AG08396 (cell line): ENCODE measurements at places on chromosomes 1 and 21.

- DNase-seq = no peak
Measured at GRCh38 chr1:78836726-78837125, 169.8 kb downstream of the ADGRL4 start.

- no peak for DNase-seq
Measured at GRCh38 chr1:58857680-58858673, 74.1 kb upstream of the JUN start.

GRCh38 chr1:105793536-105794146, 1262.8 kb upstream of the PRMT6 start:
- peak; percentile 7 for DNase-seq

- no peak for DNase-seq
Measured at GRCh38 chr1:67230539-67230938, 64.3 kb downstream of the IL23R start.

- no peak for DNase-seq
Measured at GRCh38 chr1:202958544-202959275, 598 bp upstream of the ADIPOR1 start.

- no peak for DNase-seq
Measured at GRCh38 chr1:22443332-22443731, 8.3 kb upstream of the ZBTB40 start.

DNA sequence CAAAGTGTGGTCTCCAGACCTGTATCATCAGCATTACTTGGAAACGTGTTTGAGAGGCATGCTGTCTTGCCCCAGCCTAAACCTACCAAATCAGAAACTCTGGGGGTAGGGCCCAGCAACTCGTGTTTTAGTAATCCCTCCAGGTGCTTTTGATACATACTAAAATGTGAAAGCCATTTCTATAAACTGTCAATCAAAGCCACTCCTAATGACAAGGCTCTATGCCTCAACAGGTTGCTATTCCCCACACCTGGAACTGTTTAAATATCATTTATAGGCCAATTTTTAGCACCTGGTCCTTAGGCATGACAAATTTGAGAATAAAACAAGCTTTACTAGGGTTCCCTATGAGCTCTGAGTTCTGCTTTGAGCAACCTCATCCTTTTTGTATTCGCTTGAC, 158.7 kb upstream of the NR5A2 start:
- DNase-seq = no peak

DNA sequence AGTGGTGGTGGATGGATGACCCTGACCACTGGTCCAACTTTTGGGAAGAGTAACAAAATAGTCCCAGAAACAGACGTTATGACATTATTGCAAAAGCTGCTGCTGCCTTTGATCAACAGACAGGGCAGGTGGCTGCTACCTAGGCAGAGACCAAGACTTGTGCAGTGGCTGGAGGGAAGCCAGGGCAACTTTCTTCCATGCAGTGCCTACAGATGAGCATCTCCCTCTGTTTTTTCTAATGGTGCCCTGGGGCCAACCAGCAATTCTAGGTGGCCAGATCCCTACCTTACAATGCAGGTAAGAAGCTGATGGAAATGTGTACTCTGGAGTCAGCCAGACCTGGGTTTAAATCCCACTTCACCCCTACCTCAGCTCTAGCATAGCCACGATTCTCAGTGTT, 283.1 kb upstream of the POU3F1 start:
- DNase-seq = no peak

DNA sequence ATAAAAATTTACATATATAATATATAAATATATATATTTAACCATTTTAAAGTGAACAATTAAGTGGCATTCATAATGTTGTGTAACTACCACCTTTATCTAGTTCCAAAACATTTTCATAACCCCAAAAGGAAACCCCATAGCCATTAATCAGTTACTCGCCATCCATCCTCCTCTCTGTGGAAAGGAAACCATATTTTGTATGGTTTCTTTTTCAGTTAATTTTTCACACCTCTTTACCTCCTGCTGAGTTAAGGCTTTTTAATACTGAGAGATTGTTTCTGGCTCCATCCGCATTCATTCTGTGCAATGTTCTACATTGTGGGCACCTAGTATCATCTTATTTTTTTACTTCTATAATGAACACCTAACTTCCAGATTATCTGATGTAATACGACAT, 512.1 kb downstream of the LMO4 start:
- no peak for DNase-seq

GRCh38 chr1:223820971-223821370, 24.8 kb downstream of the TP53BP2 start:
- DNase-seq = no peak

- DNase-seq = no peak
Measured at GRCh38 chr1:153539395-153540093, 1.2 kb downstream of the S100A5 start.

DNA sequence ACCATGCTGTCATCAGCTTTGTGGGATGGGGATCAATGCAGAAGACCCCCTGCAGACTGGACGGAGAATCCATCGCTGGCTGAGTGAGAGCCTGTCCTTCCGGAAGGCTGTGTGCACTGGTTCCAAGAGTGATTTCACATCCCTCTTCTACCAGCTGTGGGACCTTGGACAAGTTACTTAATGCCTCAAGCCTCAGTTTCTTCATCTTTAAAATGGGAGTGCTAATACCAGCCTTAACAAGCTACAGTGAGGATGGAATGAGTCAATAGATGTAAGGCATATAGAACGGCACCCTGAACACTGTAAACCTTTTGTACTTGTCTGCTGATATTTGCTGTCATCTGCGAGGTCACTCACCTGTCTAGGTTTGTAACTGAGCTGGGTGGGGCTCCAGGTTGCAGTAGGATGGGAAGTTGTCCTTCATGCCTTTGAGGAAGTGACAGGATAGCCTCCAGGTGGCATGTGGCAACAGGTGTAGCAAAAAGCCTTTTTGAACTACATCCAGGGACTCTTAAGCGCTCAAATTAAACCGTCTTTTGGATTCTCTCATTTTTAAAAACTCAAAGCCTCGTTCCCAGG, 27.5 kb downstream of the TMEM51 start:
- DNase-seq = no peak

- DNase-seq = peak; percentile 15
Measured at GRCh38 chr21:28253338-28253737, 739.3 kb downstream of the LTN1 start.

DNA sequence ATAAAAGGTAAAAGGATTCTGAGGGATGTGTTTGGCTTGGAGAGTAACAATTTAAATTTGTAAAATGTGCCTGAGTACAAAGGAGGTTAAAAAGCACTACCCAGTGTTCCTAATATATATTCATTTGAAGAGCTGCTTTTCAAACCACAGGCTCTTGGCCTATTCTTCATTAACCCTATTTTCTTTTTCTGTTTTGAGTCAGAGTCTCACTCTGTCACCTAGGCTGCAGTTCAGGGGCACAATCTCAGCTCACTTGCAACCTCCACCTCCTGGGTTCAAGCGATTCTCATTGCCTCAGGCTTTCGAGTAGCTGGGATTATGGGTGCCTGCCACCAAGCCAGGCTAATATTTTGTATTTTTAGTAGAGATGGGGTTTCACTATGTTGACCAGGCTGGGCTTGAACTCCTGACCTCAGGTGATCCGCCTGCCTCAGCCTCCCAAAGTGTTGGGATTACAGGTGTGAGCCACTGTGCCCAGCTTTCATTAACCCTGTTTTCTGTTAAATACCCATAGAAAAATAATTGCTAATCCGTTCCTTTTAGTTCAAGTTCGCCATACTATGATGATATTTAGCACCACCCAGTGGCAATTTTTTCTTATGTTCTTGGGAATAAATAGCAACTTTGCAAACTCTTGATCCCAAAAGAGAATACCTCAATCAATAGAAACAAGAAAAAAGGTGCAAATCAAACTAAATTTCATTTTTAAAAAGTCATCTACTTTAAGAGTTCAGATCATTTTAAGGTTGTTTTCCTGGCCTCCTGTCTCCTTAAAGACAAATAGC, 30.5 kb downstream of the ZBTB8OS start:
- no peak for DNase-seq

DNA sequence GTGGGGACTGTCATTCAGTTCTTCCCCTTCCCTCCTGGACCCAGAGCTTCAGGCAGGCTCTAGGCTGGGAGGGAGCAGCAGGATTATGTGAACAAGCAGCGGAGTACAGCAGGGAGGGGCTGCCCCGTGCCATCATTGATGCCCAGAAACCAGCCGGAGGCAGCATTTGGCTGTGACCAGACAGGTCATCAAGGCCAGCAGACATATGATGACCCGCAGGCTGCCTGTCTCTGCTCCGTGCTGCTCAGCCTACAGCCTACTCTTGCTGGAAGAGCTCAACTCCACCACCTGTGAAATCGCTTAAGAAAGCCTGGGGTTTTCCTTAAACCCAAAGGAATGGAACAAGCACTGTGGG, 4.9 kb downstream of the KLHL21 start:
- DNase-seq = no peak

GRCh38 chr1:40983286-40983685, 3.8 kb downstream of the CTPS1 start:
- DNase-seq = no peak

GRCh38 chr1:3440300-3440681, 14.2 kb upstream of the ARHGEF16 start:
- DNase-seq = no peak

GRCh38 chr1:109980324-109981003, 4.1 kb upstream of the AHCYL1 start:
- no peak for DNase-seq

GRCh38 chr1:119660253-119661083, 12.4 kb upstream of the ZNF697 start:
- DNase-seq = no peak

- no peak for DNase-seq
Measured at GRCh38 chr1:109732390-109732881, 8.4 kb downstream of the GSTM3 start.

DNA sequence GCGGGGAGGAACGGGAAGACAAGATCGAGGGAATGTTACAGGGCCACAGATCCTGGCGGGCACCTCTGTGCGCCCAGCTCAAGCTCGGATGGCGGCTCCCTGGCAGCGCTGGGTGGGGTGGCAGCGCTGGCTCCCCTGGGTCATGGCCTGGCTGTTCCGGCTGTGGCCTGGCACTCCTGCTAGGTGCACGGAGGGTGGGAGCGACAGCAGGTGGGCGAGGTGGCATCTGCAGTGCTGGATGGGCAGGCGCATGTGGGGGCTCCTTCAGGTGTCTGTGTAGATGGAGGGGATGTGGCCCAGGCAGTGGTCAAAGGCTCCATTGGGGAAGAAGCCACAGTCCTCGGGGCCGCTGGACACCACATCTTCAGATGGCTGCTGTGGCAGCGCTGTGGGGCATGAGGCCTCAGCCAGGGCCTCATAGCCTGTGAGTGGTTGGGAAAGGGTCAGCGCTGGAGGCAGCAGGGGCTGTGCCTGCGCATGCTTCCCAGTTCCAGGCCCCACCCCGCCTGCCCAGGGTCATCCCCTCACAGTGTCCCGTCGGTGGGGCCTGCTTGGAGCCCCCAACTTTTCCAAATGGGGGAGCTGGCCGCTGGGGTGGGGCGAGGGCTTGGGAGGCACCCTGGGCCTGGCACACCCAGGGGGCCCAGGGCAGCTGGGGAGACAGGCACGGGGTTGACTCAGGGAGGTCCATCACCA, 47.3 kb downstream of the DMRTB1 start:
- DNase-seq = no peak

DNA sequence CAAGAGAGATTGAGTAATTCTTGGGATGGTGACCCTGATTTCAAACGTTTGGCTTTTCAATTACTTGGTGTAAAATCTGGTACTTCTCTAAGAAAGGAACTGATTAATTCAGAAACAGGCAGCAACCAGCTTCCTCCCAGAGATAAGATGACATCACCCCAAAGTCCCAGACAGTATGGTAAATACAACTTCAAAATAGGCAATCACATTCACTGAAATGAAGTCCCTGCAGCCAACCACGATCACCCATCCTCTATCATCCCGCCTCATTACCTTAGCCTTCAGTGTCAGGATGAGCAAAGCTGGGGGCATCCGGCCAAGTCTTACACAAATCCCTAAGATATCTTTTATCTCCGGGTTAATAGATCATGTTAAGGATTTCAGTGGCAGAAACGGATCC, 26.4 kb upstream of the RUNX1 start:
- DNase-seq = no peak

DNA sequence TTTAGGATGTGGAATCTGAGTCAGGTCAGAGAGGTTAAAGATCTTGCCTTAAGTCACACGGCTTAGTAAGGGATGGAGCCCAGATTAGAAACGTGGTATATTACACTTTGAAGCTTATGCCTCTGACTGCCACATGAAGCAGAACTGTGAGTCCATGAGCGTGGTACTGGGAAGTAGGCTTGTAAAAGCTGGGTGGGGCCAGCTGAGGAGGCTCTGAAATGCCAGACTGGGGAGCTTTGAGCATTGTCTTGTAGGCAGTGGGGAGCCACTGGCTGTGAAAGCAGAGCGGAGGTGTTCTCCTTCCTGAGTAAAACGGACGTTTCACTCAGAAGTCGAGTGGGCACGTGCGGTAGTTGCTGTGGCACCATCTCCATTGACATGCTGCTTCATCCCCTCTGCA, 72.6 kb upstream of the USP24 start:
- DNase-seq = no peak

GRCh38 chr1:87795615-87796337, 467.1 kb downstream of the LMO4 start:
- DNase-seq = no peak

GRCh38 chr1:233919786-233920185, 15.3 kb downstream of the SLC35F3 start:
- DNase-seq = no peak

DNA sequence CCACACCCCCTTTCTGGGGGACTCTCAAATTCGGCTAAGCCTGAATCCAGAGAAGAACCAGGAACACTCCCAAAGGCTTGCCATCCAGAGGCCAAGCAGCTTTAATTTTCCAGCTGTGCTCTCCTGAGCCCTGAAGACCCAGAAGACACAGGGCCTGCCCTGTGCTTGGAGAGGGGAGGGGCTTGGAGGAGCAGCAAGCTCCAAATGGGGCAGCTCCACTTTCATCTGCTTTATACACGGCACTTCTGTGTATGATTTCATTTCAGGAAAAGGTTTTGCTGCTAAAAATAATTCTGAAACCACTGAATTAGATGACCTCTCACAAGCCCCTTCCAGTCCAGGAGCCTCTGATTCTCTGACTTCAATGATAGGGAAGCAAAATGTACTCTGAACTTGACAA, 39.2 kb upstream of the CTTNBP2NL start:
- no peak for DNase-seq

GRCh38 chr1:32455958-32456357, 8.9 kb upstream of the ZBTB8B start:
- DNase-seq = no peak

DNA sequence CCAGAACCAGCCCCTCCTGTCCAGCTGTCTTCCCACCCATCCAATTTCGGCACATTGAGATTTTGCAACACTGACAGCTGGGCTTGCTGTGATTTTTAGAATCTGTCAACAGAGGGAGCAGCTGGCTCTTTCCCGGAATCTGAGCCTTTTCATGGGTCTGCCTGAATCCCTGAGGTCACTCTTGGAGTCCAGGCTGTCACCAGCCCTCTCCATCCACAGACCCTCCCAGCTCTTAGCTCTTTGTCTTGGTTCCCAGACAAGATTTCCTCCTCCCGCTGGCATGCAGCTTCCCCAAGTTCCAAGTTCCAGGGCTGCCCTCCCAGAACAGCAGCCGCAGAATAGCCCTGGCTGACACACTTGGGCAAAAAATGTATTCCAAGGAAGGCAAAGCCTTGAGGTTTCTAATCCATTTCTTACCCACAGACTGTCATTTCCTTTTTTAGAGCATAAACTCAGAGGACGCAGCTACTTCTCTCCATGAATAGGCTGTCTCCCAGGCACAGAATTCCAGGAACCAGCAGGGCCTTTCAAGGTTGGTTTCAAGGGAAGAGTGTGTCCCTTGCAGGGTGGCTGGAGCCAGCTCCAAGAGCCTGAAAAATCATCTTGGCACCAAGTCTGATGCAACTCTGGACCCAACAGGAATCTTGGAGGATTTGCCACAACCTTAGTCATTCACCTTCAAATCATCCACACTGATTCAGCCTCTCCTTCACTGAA, 7.1 kb upstream of the TMEM61 start:
- peak; percentile 67 for DNase-seq
